ENCODE measurements at places on chromosomes 16 and 17.
A peak's percentile ranks its signal among the peaks of the same experiment; 100 is the strongest.

GRCh38 chr16:56916571-56917403 is 15.2 kb upstream of the HERPUD1 start:
- DNase-seq = peak; percentile 11

- no peak for DNase-seq
Observed at GRCh38 chr17:71163121-71163812, 957.6 kb upstream of the SOX9 start.

DNA sequence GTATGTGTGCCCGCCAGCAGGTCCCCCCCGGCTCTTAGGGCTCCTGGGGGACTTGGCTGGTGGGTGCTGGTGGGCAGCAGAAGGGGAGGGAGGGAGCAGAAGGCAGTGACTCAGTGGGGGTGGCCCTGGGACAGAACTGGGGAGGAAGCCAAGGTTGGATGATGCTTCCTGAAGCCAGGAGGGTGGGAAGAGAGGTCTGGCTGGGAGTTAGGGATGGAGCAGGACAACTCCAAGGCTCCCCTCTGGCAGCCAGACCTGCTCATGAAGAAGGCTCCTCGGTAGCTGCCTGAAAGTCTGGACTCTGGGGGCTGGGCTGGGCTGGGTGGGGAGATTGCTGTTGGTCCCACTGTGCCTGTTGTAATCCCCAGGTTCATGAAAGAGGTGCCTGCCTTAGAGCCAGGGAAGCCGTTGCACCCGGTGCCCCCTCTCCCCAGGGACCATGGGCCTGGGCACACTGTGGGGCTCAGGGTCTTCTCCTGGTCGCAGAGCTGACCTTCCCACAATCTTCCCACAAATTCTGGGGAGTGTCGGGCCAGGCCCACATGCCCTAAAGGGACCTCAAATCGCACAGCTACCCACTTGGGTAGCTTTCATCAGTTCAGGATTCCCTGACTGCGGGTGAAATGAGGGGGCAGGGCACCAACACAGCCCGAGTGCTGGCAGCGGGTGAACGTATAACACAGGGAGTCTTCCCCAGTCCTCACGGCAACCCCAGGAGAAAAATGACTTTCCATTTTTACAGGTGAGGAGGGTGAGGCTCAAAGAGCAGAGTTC is 1.1 kb upstream of the PLEKHG4 start:
- DNase-seq = no peak

GRCh38 chr16:49592546-49593423 is 219.2 kb downstream of the C16orf78 start:
- no peak for DNase-seq

DNA sequence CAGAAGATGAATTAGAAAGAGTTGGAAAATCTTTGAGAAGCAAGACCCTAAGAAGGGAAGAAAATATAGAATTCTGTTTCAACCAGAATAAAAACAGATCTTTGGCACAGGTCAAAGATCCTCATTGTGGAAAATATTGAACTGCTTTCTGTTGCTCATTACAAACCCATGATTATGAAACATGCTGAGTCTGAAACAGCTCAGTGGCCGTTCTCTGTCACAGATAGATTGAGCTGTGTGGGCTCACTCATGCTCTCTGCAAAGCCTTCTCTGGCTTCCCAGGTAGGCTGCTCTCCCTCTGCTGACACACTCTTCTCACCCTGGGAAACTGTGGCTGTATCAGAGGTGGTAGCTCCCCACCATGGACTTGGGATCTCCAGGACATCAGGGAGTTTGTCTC is 3.4 kb upstream of the KRT38 start:
- DNase-seq = no peak

DNA sequence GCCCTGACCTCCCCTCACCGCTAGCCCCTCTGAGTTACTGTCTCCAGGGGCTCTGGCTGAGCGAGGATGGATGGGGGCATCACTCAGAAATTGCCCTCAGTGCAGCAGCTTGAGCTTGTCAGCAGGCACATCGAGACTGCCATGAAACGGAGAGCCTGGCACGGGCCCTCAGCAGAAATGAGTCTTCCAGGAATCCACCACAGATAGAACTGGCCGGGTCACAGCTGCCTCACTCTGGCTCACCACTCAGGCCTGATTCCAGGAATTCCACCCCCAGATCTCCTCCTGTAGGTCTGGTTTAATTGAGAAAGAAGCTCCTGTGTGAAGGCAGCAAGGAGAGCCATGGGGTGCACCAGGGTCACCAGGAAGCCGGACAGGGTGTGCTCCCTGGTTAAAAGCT is 85.5 kb downstream of the GSG1L start:
- DNase-seq = no peak

DNA sequence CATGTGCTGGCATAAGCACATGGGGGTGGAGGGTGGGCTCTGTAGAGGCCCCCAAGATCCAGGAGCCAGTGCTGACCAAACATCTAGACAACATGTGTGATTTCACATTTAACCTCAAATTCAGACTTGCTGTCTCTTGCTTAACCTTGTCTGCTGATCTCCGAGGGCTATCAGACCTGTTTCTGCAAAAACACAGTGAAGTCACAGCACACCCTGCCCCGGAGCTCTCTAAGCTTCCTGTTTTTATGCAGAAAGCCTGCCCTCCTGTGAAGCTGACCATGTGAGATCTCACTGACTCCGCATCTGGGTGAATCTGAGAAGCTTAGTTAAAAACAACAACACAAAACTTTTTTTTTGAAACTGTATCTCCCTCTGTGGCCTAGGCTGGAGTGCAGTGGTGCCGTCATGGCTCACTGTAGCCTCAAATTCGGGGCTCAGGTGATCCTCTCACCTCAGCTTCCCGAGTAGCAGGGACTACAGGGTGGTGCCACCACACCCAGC is 6.6 kb upstream of the DPEP2 start:
- no peak for DNase-seq

GRCh38 chr16:53456625-53457024 is 22.4 kb downstream of the RBL2 start:
- DNase-seq = no peak

GRCh38 chr17:82465023-82465603 is 6.6 kb downstream of the NARF start:
- no peak for DNase-seq

- no peak for DNase-seq
Observed at GRCh38 chr17:76153640-76154039, 12.6 kb upstream of the FOXJ1 start.

- DNase-seq = no peak
Observed at GRCh38 chr17:65389426-65389825, 172.0 kb downstream of the AXIN2 start.

DNA sequence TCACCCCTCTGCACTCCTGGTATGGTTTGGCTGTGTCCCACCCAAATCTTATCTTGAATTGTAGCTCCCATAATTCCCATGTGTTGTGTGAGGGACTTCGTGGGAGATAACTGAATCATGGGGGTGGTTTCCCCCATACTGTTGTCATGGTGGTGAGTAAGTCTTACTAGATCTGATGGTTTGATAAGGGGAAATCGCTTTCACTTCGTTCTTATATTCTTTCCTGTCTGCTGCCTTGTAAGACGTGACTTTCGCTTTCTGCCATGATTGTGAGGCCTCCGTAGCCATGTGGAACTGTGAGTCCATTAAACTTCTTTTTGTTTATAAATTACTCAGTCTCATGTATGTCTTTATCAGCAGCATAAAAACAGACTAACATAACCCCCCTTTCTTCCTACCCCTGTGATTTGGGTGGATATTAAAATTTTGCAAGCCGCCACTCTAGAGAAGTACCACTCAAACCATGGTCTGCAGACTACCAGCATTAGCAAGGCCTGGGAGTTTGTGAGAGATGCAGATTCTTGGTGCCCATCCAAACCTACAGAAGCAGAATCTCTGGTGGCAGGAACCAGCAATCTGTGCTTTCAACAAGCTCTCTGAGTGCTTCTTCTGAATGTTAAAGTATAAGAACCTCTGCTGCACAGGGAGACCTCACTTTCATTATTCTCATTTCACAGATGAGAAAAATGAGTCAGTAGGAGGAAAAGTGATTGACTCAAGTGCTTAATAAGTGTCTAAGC is 999.5 kb upstream of the EEF2KMT start:
- DNase-seq = no peak

DNA sequence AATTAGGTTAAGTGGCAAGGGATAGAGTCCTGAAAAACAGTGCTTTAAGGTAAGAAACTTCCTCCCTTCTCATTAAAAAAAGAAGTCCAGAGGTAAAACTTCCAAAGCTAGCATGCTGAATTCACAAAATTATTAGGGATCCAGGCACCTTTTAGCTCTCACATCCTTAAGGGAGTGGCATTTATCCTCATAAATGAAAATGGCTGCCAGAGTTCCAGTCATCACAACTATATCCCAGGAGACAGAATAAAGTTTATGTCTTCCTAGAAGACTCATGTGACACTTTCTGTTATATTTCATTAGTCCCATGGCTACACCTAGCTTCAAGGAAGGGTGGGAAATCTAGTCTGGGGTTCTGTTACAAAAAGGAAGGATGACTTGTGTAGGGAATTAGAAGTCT is 23.3 kb upstream of the ADORA2B start:
- no peak for DNase-seq

DNA sequence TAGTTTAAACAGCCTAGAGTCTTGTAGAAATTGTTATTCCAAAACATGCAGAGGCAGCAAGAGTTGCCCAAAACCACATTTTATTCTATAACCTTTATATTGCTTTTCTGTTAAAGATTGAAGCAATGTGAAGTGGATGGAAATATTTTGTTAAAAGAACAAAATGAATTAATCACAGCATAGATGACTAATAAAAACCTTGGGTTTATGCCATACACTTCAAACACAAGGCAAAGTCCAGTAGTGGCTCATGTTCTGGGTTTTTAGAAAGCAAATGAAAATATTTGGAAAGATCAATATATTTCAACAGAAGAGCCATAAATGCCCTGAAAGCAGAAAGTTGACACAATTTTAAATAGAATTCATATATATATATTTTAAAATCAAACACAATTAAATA is 36.7 kb upstream of the ULK2 start:
- no peak for DNase-seq

DNA sequence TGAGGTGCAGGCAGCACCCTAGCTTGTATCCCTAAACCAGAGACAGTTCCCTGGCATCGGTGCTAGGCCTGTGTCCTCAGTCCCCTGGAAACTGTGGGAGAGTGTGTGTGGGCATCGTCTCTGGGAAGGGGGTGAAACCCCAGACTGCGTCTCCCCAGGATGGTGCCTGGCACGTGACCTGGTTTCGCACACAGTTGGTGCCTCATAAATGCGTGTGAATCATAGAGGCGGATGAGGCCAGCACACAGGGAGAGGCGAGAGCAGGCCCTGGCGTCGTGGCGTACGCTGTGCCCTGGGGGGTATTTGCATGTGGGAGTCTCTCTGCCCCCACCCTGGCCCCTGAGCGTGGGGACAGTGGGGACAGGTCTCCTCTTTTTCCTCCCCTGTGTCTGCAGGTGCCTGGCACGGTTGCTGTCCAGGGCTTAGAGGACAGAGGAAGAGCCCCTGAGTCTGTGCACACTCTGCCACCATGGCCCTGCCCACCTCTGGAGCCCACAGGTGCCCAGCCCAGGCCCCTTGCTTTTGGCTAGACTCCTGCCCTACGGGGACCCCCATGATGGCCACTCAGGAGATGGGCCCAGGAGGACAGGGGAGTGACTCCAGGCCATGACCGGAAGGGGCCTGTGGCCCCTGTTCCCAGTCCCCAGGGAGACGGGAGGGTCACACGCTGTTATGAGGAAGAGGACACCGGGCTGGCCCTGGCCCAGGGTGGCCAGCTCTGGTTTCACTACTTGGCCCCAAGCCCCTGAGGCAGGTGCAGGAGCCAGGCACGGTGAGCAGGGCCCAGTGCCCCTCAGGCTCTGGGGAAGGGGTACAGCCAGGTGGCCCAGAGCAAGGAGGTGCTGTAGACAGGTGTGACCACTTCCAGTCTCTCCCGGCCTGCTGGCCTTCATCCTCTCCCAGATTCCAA is 1.3 kb upstream of the FSCN2 start:
- DNase-seq = no peak

GRCh38 chr16:6714510-6714909 is 618.1 kb upstream of the RBFOX1 start:
- DNase-seq = no peak

DNA sequence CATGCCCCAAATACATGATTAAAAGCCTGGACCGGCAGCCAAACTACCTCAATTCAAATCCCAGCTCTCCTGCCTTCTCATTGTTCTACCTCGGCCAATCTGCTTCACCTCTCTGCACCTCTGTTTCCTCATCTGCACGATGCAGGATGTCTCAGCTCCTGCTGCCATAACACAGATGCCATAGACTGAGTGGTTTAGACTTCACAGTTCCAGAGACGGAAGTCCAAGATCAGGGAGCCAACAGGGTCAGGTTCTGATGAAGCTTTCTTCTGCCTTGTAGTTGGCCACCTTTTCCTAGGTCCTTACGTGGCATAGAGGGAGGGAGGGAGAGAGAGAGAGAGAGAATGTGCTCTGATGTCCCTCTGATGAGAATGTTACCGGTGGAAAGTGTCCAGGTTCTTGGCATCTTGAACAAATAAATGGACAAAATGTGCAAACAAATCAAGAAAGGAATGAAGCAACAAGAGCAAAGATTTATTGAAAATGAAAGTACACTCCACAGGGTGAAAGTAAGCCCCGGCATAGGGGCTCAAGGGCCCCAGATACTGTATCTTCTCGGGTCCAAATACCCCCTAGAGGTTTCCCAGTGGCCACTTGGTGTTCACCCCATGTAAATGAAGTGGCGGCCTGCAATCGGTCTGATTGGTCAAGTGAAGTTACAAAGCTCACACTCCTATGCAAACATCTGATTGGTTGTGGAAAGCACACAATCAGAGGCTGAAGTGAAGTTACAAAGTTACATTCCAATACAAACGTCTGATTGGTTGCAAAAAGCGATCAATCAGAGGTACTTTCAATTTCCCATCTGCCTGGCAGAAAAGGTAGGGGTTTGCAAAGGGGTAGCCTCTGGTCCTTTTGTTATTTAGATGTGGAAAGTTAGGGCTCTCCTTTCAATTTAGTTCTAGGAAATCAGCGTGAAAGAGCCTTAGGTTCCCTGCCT is 43.3 kb upstream of the ZCCHC14 start:
- no peak for DNase-seq

GRCh38 chr16:65509172-65509571 is 387.3 kb upstream of the CDH11 start:
- no peak for DNase-seq

DNA sequence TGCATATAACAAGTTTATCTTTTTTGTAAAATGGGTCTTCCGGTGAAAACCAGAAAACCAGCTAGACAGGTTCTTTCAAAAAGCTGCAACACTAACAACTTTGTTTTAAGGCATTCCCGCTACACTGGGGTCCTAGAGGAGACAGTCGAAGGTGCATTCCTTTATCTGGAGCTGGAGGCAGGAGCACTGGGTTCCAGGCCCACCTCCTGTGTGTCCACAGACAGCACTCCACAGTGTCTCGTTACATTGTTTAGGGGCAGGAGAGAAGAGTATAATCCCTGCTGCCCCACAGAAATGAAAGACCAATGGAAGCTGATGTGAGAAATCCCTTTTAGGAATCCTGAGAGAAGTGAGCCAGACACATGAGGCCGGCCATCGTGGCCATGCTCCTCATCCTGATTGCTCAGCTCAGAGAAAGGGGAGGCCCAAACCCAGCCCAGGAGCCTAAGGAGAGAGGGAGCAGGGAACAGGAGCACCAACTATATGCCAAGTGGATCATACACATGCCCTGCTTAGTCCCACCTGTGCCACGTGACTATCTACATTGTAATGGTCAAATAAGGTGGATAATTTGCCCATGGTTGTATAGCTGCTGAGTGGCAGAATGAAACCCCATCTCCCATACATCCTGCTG is 59.5 kb downstream of the CCDC182 start:
- DNase-seq = no peak

Measured in head of caudate nucleus (tissue), 42 donors.